ENCODE measurements at places on chromosomes 2 and 18.

GRCh38 chr2:24147364-24147763, 24.1 kb downstream of the FAM228B start:
- no peak for DNase-seq

DNA sequence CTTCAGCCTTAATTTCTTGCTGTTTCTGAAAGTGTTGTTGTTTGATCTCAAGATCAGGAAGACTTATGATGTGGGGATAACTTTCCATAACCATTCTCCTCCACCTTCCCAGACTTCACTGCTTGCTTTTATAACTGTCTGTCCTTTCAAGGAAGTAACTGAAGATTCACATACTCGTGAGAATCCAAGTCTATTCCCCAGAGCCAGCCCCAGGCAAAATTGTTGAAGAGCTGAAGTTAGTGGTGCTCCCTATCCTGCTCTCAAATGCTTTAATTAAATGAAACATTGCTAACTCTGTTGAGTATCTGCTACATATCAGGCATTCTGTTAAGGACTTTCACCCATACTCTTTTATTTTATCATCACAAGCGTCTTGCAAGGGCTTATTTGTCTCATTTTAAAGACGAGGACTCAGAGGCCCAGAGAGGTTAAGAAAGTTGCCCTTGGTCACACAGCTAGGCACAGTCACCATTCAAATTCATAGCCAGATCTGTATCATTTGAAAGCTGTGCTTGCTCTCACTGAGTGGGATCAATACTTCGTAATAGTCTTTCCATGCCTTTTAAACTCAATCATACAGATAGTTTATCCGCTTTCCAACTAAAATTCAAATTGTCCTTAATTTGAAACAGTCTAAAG, 189.8 kb upstream of the TCF4 start:
- no peak for DNase-seq

DNA sequence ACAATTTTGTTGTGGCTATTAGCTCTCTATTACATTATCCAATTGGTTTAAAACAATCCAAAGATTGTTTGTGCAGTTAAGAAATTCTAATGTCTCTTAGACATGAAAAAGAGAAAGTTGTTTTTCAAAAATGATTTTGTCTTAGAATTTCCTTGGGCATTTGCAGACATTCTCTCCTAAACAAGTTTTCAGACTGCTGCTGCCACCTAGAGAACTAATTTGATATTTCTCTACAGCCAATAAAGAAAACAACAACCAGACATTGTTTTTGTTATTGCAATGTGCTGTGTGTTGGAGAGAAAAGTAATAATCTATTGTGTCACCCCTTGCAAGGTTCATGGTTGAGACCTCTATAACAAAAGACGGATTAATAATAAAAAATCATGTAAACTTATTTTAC, 119.0 kb upstream of the SYT4 start:
- no peak for DNase-seq

DNA sequence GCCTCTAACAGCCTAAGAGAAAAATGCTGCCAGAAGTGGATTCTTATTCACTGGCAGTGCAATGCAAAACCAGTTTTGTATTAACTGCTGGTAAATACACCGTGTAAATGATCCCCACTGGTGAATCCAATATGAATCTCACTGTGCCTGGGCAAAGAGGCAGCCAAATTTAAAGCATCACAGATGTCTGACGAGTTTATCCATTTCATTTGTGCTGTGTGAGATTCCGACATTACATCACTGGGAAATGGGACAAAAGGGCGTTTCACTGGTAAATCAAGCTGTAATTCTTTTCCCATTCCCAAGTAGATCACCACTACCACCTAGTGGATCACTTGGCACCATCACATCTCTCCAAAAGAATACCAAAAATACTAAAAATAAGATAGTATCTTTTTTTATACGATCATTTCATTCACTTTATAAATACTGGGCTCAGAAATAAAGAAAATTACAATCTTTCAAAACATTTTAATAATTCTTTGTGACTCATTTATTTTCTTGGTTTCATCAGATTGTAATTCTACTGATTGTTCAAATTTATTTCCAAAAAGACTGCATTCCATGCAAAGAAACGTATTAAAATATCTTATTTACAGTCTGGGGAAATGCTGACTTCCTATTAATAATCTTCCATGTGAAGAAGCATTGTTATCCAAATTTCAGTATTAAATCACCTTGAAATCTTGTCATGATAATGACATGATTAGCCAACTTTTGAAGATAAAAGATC, 125.6 kb downstream of the GRB14 start:
- no peak for DNase-seq

DNA sequence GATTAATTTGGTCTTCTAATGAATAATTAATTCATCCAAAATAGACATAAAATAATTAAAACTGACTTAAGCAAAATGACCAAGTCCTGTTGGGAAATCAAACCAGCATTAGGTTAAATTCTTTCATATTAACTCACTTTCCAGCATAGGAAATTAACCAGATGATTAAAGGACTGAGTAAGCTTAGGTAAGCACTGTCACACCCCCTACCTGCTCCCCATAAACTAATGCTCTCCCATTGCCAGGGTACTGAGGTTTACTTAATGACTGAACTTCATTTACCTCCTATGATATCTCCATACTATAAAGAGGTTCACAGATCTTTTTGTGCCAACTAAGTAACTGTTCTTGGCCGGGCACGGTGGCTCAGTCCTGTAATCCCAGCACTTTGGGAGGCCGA, 13.7 kb downstream of the DSC2 start:
- DNase-seq: no peak

GRCh38 chr2:36597003-36597531, 901 bp downstream of the FEZ2 start:
- DNase-seq: peak; percentile 15
